ENCODE measurements at places on chromosomes 12 and 14. TPM values are rescaled to one million over a fixed set of nuclear protein-coding genes. Genes with fewer than 3 reads are reported as not detected.
A peak's percentile ranks its signal among the peaks of the same experiment; 100 is the strongest.

DNA sequence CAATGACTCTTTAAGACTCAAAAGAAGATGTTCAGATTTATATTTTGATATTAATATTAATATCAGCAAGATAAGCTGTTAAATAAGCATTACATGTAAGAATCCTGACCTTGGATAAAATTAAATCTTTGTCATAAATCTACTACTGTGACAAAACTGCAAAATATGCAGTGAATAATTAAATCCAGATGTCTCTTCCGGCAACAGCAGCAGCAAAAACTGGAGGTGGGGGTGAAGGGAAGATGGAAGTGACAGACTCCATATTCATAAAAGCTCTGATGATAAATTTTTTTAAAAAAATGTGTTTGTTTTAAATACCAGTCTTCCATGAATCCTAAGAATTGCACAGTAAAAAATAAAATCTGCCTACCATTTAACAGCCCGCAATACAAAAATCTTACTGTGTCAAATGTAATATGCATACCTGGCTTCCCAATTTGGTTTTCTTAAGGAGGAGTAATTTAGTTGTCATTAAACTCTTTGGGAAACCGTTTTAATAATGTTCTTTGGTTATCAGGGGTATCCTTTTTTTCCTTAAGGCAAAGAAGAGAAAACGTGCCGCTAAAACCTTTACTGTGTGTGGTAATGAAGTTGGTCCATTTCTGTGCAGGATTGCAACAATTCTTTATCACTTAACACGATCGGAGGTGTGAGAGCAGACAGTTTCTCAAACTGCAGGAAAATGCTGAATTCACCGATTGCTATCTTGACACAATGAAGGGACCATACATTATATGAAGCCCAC is 478.2 kb downstream of the DIO2 start:
- no peaks in the 10 kb centered on the region for H3K4me1 ChIP-seq
- no peak for DNase-seq
- H3K36me3 ChIP-seq = no peaks in the 10 kb centered on the region
- no peak overlapping the region for H3K4me3 ChIP-seq
- no peak overlapping the region for H3K27ac ChIP-seq

- H3K4me1 ChIP-seq = no peaks in the 10 kb centered on the region
- DNase-seq = no peak
- H3K27me3 ChIP-seq = no peaks in the 10 kb centered on the region
- H3K27ac ChIP-seq = no peak overlapping the region
- no peaks in the 10 kb centered on the region for H3K36me3 ChIP-seq
Measured at GRCh38 chr12:34598851-34599529, 576.7 kb downstream of the ALG10 start.

DNA sequence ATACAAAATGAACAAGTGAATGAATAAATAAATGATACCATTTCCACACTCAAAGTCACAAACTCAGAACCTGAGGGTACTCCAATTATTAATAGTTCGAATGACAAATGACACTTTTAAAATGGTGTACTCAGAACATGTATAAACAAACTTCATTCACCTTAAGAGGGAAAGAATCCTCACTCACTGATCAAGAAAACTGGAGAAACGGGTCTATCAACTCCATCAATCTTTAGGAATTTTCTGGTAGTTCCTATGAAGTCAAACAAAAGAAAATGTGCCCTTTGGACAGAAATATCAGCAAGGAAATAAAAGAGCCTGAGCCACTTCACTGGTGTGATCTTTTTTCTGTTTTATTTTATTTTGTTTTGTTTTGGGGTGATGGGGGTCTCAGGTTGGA is 5.2 kb upstream of the NRDE2 start:
- H3K4me3 ChIP-seq = no peak overlapping the region
- no peak overlapping the region for H3K27ac ChIP-seq
- DNase-seq = no peak
- H3K27me3 ChIP-seq = 0 out of 2 replicates have a peak, but pooled peaks cover 5% of the 10 kb centered on the region

DNA sequence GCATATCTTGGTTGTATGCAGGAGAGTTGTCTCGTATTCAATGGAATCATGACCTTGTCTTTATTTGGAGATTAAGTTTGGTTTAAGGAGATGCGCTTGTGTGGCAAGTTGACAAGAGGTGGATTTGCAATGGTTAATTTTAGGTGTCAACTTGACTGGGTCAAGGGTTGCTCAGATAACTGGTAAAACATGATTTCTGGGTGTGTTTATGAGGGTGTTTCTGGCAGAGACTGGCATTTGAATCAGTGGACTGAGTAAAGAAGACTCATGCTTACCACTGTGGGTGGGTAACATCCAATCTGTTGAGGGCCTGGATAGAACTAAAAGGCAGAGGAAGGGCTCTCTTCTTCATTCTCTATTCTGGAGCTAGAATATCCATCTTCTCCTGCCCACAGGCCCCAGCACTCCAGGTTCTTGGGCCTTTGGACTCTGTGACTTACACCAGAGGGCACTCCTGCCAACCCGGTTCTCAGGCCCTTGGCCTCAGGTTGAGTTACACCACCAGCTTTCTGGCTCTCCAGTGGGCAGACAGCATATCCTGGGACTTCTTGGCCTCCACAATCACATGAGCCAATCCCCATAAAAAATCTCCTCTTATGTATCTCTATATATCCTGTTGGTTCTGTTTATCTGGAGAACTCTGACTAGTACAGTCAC is 141.5 kb upstream of the ARID2 start:
- H3K27me3 ChIP-seq = no peaks in the 10 kb centered on the region
- no peak overlapping the region for H3K27ac ChIP-seq
- H3K36me3 ChIP-seq = no peaks in the 10 kb centered on the region
- H3K4me3 ChIP-seq = no peak overlapping the region
- DNase-seq = no peak

- no peak overlapping the region for H3K27ac ChIP-seq
- H3K4me3 ChIP-seq = no peak overlapping the region
- no peaks in the 10 kb centered on the region for H3K4me1 ChIP-seq
- no peaks in the 10 kb centered on the region for H3K27me3 ChIP-seq
Measured at GRCh38 chr14:75109877-75110276, 17.0 kb downstream of the NEK9 start.

GRCh38 chr12:126201981-126202537 is 1136.8 kb downstream of the AACS start:
- H3K27me3 ChIP-seq = no peaks in the 10 kb centered on the region
- H3K4me3 ChIP-seq = no peak overlapping the region
- H3K4me1 ChIP-seq = no peaks in the 10 kb centered on the region
- DNase-seq = no peak

DNA sequence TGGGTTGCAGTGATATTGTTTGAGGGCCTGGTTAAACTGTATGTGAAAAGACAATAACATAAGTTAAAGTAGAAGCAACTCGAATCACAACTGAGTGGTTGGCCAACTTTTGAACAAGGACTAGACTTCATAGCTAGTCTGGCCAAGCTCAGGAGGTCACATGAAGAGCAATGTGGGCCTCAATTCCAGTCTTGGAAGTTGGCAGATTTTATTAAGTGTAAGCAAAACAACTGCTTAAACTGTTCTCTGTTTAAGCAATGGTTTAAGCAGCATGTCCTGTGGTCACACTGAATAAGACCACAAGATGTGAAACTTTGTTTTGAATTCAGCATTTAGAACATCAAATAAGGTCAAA is 100.4 kb downstream of the TMTC3 start:
- H3K36me3 ChIP-seq = no peaks in the 10 kb centered on the region
- H3K27ac ChIP-seq = no peak overlapping the region
- no peaks in the 10 kb centered on the region for H3K27me3 ChIP-seq
- peaks cover 36% of the 10 kb centered on the region for H3K4me1 ChIP-seq
- H3K4me3 ChIP-seq = no peak overlapping the region

DNA sequence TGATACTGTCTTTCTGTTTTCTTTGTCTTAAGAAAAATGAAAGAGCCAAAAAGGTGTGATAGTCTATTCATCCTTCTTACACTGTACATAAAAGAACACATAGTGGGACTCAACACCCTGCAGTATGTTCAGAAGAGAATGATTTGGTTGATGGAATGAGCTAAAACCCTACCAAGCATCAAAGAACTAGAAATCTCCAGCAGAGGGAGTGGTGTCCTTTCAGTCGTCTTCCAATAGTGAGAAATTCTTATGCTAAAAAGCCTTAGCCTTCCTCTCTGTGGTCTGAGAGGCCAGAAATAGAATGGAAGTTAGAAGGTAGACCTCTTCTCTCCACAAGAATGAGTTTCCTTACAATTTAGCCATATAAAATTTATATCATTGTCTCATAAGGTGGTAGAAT is 393.4 kb upstream of the SEL1L start:
- H3K4me3 ChIP-seq = no peak overlapping the region
- DNase-seq = no peak
- no peaks in the 10 kb centered on the region for H3K36me3 ChIP-seq

GRCh38 chr12:13596714-13597113 is 384.7 kb downstream of the GRIN2B start:
- H3K27ac ChIP-seq = peak overlapping the region; percentile 44
- peaks cover 25% of the 10 kb centered on the region for H3K4me1 ChIP-seq
- no peaks in the 10 kb centered on the region for H3K27me3 ChIP-seq
- DNase-seq = no peak
- no peak overlapping the region for H3K4me3 ChIP-seq

DNA sequence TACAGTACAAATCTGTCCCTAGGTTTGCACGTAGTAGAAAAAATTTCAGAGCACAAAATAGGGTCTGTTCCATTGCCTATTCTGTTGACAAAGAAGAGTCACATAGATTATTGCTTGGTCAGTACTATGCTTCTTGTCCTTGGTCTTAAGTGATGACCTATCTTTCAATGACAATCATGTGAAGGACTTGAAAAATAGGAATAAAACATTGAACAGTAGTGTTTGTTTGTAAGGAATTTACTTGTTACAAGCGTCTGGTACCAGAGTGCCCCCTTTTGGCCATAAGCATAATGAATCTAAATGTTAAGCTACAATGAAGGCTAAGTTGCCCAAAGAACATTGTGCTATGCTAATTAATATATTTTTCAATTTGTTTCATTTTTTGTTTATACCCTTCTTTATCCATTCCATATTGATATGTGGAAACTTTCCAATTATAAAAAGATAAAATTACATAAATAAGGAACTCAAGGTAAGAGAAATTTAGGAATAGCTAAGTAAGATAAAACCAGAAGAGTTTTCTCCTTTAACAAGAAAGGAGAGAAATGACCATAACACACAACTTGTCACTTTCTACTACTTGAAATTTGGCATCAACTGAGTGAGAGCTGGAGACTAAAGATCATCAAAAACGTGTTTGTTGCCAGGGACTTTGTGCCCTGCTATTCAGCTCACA is 204.7 kb downstream of the EPS8 start:
- no peaks in the 10 kb centered on the region for H3K27me3 ChIP-seq
- no peak overlapping the region for H3K27ac ChIP-seq
- H3K36me3 ChIP-seq = no peaks in the 10 kb centered on the region
- no peak overlapping the region for H3K4me3 ChIP-seq
- peak; percentile 43 for DNase-seq

DNA sequence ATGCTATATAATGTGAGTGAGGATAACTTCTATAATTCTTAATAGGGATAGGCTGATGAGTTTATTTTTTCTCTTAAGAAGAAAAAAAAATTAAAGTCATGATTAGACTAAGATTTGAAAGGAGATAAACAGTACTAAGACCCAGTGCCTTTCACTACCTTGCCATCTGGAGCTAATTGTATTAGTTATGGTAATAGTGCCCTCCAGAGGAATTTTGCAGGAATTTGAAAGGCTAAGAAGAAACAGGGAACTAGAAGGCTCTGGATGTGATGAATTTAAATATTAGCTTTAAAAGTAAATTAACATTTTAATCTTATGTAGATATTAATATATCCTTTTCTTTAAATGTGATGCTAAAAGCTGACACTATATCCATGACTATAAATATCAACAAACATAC is 36.6 kb upstream of the PIK3C2G start:
- peak; percentile 26 for DNase-seq
- H3K4me1 ChIP-seq = no peaks in the 10 kb centered on the region
- no peaks in the 10 kb centered on the region for H3K27me3 ChIP-seq
- no peak overlapping the region for H3K27ac ChIP-seq
- H3K4me3 ChIP-seq = no peak overlapping the region

- no peaks in the 10 kb centered on the region for H3K4me1 ChIP-seq
- DNase-seq = no peak
- H3K27ac ChIP-seq = no peak overlapping the region
- H3K36me3 ChIP-seq = no peaks in the 10 kb centered on the region
- no peak overlapping the region for H3K4me3 ChIP-seq
Measured at GRCh38 chr12:14893506-14894250, 8.0 kb upstream of the MGP start.

GRCh38 chr14:95686935-95687334 is 709 bp downstream of the TCL1B start:
- no peaks in the 10 kb centered on the region for H3K4me1 ChIP-seq
- H3K27ac ChIP-seq = no peak overlapping the region
- H3K27me3 ChIP-seq = peaks cover 12% of the 10 kb centered on the region

- DNase-seq = no peak
- H3K36me3 ChIP-seq = no peaks in the 10 kb centered on the region
- no peaks in the 10 kb centered on the region for H3K27me3 ChIP-seq
Measured at GRCh38 chr12:49646871-49647654, 23.7 kb downstream of the PRPF40B start.

DNA sequence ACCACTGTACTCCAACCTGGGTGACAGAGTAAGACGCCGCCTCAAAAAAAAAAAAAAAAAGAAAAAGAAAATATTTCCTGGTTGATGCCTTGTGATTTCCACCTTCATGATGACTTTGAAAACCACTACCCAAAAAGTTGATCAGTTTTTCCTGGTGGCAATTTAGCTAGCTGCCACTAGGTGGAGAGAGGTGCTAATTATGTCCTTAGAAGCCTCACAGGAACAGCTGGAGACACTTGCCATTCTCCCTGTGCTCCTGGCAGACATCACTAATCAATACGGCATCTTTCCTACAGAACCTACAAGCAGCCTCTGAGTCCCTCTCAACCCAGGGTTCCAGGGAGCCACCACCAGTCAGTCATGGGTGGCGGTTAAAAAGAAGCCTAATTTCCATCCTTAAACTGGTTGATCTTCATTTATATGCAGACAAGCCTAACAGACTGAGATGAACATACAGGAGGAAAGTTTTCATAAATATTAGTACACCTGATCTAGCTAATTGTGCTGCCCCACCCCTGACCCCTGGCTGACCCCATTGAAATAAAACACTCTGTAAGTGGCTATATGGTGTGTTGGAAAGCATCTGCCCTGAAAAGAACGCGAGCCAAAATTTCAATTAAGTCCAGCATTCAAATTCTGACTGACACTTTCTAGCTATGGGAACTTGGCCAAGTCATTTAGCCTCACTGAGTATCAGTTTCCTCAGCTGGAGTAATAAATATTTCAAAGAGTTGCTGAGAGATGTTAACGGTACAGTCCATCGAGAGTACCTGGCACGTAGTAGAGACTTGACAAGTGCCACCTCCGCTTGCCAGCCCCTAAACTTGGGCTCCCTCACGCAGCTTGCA is 6.2 kb upstream of the OAS1 start:
- peak; percentile 80 for DNase-seq
- peaks cover 35% of the 10 kb centered on the region for H3K27me3 ChIP-seq
- no peaks in the 10 kb centered on the region for H3K36me3 ChIP-seq
- H3K27ac ChIP-seq = no peak overlapping the region

The ADAM21 gene
- 0.98 TPM for total RNA-seq

The NEUROD4 gene
- not detected for total RNA-seq

The LRTM2 gene
- total RNA-seq = 0.07 TPM

The ACSM4 gene
- not detected for total RNA-seq

The SALL2 gene
- total RNA-seq = 0.47 TPM

The EXOC3L4 gene
- not detected for total RNA-seq

The SPATA7 gene
- 6.2 TPM for total RNA-seq

The ASPG gene
- not detected for total RNA-seq

The IL31 gene
- not detected for total RNA-seq

The PTGDR gene
- total RNA-seq = not detected

The IL22 gene
- total RNA-seq = not detected

The ZNF10 gene
- not detected for total RNA-seq

All from HCT116 (cell line).